ENCODE measurements at places on chromosomes 3 and 15.

DNA sequence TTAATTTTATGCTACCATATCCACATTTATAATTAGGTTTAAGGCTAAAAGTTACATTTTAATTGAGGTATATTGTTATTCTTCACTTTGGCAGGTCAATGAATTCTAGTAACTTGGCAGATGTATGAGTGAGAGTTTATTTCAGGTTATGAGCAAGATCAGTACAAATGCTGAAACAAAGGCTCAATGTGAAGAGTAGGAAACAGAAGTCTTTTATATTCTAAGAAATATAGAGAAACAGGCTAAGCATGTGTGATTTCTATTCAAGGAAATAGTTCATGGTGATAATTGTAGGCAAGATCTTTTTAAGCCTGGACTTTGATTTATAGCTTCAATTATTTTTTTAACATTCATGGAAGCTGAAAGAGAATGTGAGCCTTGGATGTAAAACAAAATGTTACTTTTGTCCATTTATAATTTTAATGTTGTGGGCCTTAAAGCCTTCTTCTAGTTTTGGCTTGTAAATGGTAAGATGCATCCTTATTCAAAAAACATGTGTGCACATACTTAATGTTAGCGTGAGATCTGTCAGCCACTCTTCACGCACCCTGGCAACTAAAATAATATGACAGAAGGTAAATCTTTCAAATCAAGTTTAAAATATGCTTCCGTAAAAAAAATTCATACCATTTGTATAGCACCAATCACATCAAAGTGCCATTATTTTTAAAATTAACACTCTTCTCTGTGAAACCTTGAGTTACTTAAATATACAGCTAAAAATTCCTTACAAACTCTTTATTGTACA, 22.8 kb upstream of the OSTN start:
- DNase-seq: no peak

- DNase-seq: no peak
These were observed 201.1 kb downstream of the UBE2E2 start for GRCh38 chr3:23404246-23404645.

GRCh38 chr3:167787440-167787839, 51.9 kb downstream of the SERPINI1 start:
- DNase-seq: no peak

DNA sequence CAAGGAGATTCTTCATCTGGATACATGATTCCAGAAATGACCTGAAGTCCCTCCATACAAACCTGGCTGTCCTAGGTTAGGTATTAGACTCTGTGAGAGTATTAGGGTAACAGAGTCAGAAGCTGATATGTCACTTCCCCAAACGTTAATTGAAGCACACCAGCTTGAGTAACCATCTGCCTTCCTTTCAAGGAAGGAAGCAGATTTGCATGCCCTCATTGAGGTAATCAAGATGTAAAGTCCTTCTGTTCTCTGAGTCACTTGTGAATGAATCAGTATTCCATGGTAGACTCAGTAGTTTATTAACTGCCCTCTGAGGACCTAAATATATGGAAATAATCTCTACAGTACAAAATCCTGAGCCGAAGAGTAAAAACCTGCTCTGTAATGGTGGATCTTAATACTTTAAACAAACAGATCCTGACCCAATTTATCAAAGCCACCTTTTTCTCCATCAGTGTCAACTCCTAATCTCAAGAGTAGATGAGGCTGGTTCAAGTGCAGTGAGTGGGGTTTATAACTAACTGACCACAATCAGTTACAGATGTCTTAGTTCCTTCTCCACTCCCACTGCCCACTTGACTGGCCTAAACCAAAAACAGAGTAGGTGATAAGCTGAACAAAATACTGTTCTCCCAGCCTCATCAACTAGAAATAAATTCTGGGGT, 246.2 kb upstream of the CHRM5 start:
- DNase-seq: no peak

GRCh38 chr3:126019683-126020082, 50.7 kb downstream of the ROPN1B start:
- DNase-seq: no peak

DNA sequence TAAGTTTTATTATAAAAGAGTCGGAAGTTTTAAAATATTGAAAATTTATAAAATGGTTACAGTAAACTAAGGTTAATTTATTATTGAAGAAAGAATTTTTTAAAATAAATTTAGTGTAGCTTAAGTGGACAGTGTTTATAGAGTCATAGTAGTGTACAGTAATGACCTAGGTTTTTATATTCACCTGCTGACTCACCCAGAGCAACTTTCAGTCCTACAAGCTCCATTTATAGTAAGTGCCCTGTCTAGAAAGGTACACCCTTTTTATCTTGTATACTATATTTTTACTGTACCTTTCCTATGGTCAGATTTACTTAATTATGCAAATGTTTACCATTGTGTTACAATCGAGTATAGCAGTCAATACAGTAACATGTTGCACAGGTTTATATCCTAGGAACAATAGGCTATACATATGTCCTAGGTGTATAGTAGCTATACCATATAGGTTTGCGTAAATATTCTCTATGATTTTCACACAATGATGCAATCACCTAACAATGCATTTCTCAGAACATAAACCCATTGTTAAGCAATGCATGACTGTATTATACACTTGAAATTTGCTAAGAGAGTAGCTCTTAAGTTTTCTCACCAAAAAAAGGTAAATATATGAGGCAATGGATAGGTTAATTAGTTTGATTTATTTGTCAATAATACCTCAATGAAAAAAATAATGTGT, 106.9 kb upstream of the CD96 start:
- no peak for DNase-seq

GRCh38 chr15:71104636-71105035, 10.6 kb upstream of the THSD4 start:
- no peak for DNase-seq

GRCh38 chr15:66635006-66635405, 67.0 kb upstream of the SMAD6 start:
- DNase-seq: no peak

GRCh38 chr15:62190274-62190673, 25.2 kb upstream of the C2CD4B start:
- no peak for DNase-seq

DNA sequence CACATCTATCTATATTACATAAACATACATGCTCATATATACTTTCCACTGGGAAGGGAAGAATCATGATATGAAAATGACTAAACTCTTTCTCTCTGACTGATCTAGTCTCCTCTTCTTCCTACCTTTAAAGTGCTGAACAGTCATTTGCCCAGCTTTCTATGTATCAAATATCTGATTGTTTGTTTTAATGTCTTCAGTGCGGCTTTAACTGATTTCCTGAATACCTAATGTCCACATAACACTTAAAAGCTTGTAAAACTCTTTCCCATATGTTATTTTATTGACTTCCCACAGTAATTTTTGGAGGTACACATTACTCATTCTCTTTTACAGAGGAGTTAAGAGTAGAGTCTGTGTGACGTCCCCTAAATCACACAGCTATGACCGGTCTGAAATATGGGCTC, 28.2 kb downstream of the CPOX start:
- DNase-seq: no peak

GRCh38 chr3:177608443-177608842, 411.2 kb upstream of the TBL1XR1 start:
- DNase-seq: no peak

GRCh38 chr3:47910777-47911440, 105.3 kb downstream of the MAP4 start:
- DNase-seq: peak; percentile 7

DNA sequence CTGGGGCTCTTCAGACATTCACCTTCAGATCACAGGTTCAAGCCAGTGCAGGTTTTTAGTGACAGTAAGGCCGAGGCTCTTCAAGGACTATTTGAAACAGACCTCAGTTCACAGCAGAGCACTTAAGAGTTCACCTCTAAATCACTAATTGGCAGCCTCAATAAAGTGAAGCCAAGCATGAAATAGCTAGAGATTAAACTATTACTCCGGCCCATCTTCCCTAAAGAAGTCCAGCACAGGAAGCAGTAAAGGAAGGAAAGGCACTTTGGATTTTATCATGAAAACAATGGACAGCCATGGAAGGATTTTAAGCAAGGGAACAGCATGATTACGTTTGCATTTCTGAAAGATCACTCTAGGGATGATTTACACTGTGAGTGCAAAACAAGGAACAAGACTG, 27.6 kb upstream of the ARL6 start:
- no peak for DNase-seq

GRCh38 chr3:100503448-100503847, 11.0 kb downstream of the TMEM45A start:
- DNase-seq: no peak

GRCh38 chr3:28556195-28556594, 207.6 kb upstream of the AZI2 start:
- no peak for DNase-seq

- DNase-seq: no peak
These were observed 7.9 kb downstream of the KIF9 start for GRCh38 chr3:47274652-47275051.

DNA sequence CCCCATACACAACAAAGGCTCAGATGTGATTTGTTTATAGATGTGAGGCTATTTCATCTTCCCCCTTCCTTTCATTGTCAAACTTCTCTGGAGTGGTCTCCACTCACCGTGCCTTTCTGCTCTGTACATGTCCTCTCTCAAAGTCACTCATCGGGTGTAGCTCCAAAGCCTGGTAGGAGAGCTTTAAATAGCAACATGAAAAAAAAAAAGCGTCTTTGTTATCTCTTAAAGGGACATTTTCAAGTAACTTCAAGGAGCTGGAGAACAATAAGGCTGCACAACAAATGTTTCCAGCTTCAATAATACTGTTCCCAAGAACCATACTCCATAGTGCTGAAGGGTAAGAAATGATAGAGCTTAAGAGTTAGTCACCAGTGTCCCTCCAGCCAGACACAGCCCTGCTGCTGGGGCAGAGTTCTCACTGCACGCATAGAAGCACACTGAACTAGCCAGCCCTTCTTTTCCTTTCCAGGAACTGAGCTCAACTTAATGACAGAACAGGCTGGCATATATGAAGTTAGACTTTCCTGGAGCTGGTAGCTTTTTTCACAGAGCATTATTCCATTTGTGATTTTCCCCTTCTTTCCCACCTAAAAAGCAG, 8.1 kb downstream of the FBXO40 start:
- DNase-seq: no peak
